ENCODE measurements at places on chromosomes 16 and 17.

DNA sequence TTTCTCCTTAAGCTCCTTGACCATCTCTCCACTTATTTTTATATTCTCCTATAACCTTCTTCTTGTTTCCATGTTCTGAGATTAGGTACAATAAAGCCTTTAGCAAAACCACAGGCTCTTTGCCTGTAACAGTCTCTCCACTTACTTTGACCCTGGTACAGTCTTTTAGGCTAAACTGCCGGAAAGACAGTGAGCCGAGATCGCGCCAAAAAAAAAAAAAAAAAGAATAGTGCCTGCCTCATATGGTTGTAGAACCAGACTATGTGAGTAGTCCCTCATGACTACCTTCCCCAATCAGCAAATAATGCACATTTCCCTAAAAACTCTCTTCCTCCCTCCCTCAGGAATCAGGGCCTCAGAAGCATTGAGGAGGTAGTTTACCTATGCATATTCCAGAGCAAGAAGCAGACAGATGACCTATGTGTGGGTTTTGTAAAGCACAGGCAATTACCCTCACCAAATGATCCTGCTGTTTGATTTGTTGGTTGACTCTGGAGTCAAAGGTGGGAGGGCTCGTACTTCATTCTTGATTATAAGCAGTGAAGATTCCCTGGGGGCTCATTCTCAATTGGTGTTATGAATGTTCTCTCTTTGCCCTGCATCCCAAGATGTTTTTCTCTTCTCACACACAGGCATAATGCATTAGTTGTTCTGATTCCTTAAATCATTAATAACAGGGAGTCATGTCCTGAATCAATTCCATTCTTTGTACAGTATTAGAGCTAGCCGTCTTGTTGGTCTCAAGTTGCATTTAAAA lies 8.9 kb upstream of the NME1 start:
- DNase-seq: no peak

DNA sequence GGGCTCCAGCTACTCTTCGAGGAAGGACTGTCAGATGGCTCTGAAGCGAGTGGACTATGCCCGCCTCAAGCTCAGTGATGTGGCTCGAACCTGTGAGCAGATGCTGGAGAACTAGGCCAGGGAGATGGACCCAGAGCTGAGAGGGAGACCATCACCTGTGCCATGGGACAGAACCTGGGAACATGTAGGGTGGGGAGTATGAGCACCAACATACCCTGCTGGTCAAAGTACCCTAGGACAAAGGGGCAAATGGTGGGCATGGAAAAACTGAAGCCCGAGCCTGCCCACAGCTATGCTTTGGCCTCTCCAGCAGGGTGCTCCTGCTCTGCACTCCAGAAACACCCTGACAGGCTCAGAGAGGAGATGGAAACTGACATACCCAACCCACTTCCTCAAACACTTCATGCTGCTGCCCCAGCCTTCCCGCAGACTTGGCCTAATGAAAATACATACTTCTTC lies 1.9 kb downstream of the MED11 start:
- DNase-seq: no peak

DNA sequence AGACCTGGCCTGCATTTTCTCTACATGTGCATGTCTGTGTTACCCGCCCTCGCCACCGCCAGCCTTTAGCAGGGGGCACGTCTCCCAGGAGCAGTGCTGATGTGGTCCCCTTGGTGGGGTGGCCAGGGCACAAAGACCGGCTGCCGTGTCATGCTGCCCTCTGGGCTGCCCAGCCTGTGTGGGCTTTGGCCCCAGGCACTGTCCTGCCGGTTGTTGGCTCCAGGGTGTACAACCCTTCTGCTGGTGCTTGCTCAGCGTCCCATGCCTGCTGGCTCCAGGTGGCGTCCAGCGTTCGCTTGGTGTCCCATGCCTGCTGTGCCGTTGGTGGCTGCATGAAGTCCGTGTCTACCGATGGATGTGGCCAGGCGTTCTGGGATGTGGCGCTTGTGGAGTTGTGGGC lies 4.1 kb downstream of the BAIAP2 start:
- no peak for DNase-seq

DNA sequence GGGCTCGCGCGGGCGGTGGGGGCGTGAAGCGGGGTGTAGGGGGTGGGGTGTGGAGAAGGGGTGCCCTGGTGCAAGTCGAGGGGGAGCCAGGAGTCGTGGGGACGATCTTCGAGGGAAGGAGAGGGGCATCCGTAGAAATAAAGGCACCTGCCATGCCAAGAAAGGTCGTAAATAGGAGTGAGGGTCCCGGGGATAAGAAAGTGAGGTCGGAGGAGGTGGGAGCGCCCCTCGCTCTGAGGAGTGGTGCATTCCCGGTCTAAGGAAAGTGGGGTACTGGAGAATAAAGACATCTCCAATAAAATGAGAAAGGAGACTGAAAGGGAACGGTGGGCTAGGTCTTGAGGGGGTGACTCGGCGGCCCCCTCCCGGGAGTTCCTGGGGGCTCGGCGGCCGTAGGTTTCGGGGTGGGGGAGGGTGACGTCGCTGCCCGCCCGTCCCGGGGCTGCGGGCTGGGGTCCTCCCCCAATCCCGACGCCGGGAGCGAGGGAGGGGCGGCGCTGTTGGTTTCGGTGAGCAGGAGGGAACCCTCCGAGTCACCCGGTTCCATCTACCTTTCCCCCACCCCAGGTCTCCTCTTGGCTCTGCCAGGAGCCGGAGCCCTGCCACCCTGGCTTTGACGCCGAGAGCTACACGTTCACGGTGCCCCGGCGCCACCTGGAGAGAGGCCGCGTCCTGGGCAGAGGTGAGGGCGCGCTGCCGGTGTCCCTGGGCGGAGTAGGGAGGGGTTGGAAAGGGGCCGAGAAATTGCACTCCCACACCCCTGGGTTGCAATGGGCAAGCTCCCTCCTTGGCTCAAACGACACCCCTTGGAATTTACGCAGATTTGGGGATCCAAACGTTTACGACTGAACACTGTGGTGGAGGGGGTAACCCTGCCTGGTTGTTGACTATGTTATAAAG lies 888 bp downstream of the CDH1 start:
- DNase-seq: no peak

DNA sequence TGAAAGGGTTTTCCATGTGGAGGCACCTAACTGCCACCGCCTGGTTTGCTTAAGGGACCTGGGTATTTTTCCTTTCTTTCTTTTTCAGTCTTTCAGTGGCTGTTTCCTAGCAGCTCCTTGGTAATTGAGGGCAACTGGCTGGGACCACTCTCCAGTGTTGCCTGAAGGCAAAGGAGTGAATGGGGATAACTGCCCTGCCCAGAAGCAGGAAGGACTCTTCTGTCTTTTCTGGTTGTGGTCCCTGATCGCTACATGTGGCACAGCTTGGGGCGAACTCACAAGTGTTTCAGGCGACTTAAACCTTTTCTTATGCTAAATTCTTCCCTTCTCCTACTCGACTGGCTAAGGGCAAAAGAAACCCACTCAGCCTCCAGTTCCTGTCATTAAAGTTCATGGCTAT lies 10.1 kb upstream of the TMEM98 start:
- DNase-seq: no peak

DNA sequence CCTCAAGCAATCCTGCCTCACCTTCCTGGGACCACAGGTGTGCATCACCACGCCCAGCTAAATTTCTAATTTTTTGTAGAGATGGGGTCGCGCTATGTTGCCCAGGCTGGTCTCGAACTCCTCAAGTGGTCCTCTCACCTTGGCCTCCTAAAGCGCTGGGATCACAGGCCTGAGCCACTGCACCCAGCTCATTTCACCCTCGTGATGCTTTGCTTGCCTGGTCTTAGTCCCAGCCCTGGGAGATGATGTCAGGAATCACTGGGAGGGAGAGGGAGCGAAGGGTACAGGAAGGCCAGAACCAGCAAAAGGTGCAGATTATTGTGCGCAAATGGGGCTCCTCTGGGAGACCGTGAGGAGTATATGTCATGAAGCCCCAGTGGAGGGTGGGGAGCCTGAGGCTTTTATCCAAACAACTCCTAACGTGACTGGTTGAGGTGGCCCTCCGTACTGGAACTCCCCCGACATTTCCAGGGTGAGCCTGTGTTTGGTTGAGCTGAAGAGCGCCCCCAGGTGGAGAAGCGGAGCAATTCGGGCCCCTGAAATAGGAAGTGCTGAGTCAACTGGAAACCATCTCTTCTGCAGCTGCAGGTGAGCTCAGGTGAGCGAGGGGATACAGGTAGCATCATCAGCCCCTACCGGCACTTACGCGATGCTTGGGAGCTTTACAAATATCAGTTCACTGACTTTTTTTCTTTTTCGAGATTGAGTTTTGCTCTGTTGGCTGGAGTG lies 41.2 kb upstream of the HAPSTR1 start:
- no peak for DNase-seq

DNA sequence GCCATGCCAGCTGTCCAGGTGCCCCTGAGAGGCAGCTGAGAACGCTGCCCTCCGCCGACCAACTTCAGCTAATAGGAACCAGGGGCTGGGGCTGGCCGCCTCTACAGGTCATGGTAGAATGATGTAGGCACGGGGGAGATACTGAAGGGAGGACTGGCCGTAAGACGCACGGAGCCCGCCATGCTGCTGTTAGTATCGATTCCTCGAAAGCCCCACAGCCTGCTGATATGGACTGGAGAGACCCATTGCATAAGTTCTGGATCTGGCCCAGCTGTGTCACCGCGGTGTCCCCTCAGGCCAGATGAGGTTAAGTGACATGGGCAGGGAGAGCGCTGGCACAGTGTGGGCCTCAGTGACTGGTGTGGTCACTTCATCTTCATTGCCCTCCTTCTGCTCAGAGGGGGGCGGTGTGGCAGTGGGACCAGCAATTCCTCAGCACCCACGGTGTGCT lies 75.6 kb downstream of the AMFR start:
- no peak for DNase-seq

GRCh38 chr17:82076018-82076784 lies 10.6 kb upstream of the DUS1L start:
- no peak for DNase-seq

GRCh38 chr16:17845031-17845430 lies 374.3 kb upstream of the XYLT1 start:
- DNase-seq: no peak

DNA sequence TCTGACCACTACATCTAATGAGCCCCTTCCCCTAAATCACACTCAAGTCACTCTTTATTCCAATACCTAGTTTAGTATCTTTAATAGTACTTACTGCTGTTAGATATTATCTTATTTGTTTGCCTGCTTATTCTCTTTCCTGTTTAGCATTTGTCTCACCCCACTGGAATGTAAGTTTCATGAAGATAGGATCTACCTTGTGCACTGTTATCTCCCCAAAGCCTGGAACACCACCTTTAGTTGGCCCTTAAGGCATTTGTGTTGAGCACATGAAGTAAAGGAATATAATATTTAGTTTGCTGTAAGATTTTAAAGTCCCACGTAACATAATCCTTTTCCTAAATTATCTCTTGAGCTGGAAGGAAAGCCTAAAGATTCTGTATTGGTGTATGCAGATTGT lies 50.2 kb downstream of the VPS35L start:
- no peak for DNase-seq

- no peak for DNase-seq
These were observed 10.5 kb upstream of the NGFR start for GRCh38 chr17:49484588-49484987.

DNA sequence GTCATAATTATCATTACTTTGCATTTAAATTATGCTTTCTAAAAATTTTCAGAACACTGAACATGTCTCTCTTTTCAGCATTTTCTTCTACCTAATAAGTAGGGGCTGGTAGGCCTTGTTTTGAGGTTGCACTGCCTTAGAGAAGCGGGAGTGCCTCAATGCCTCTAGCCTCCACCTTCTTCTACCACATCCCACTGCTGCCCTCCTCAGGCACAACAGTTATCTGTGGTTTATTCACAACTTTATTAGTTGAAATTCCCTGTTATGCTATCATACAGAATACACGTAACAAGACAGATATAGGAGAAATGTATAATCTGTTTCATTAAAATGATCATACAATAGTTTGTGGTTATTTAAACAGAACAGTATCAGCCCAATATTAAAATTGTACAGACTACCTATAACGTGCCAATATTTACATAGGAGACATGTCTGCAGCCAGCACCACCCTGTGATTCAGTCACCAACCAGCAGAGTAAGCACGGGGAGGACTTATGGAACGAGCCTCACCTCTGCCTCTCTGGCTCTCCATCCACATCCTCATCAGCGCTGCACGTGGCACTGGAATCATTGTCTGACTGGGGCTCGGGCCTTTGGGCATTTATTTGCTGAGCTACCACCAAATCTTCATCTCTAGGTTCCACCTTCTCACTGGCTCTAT lies 101.2 kb downstream of the TTC19 start:
- DNase-seq: no peak

DNA sequence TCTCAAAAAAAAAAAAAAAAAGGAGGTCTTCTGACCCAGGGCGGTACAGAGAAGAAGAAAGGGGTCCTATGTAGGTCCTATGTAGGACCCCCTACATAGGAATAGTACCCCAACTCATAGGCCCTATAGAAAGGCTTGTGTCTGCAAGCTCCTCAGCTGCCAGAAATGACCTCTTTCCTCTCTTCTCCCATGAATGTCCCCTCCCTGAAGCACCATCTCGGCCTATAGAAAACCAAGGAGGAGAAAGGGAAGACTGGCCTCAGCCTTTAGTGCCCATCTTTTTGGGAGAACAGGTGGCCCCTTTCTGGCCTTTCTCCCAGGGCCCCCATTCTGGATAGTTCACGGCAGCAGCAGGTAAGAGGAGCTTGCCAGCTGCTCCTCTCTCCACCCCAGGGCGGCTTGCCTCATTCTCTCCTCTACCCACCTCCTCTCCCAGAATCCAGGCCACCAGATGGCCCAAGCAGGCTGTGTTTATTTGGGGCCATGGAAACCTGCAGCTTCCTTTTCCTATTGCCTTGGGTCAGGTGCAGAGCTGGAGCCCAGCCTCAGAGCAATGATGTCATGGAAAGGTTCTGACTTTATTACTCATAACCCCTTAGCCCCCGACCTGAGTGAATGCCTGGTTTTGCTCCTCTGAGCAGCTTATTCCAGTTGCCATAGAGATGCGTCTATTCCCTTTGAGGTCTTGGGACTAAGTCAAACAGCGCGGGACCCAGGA lies 1.6 kb upstream of the MRPL58 start:
- DNase-seq: no peak

- no peak for DNase-seq
These were observed 4.3 kb upstream of the MBTPS1 start for GRCh38 chr16:84121007-84121406.

- peak; percentile 5 for DNase-seq
These were observed 834 bp upstream of the TXNDC11 start for GRCh38 chr16:11743308-11744074.

DNA sequence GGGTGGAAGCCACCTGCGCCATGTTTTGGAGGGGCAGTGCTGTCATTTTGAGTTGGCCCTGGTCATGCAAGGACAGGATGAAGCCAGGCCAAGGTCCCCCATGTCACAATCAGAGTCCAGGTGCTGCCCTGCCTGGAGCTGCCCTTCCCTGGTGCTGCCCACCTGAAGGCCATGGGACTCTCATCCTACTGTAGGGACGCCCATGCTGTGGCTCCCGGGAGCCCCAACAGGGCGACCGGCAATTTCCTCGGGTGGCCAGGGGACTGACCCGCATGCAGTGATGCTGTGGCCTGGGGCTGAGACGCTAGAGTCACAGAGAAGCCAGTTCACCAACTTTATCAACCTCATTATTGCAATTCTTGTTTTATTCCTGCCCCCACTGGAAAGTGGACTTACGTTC lies 8.0 kb downstream of the CCL17 start:
- DNase-seq: no peak

GRCh38 chr16:83105279-83106077 lies 478.7 kb downstream of the CDH13 start:
- DNase-seq: no peak
